Breast epithelium (tissue), 4 donors: ENCODE measurements at places on chromosomes 12 and 14. TPM values are rescaled to one million over a fixed set of nuclear protein-coding genes. Genes with fewer than 3 reads are reported as not detected.
A peak's percentile ranks its signal among the peaks of the same experiment; 100 is the strongest.

AQP2 gene
- total RNA-seq = not detected

VRTN gene
- total RNA-seq = not detected

CCDC197 gene
- total RNA-seq = not detected

USP44 gene
- 3.7 TPM for total RNA-seq

APEX1 gene
- 165 TPM for total RNA-seq

GALNT16 gene
- 20.6 TPM for total RNA-seq

KCNMB4 gene
- 1.4 TPM for total RNA-seq

DNA sequence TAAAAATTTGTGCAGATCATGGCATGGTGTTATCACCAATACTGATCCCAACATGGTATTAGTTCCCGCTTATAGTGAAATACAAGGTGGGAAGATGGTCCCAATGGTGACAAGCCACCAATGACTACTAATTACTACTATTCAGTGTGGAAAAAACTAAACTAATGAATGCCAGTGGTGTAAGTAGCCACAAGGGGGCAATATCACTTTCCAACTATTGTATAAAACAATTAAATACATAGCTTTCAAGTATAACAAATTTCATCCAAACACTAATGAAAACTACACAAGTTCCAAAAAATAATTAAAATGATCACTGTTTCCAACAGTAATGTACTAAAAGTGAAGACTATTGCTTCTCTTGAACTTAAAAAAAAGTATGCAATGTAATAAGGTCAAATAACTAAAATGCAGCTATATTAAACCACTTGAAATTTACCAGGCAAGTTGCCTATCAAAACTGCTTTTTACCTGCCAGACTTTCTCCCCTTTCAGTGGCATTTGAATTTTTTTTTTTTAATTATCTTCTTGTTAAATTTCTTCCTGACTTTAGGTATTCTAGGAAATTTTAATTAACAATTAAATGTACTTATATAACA is 58.0 kb downstream of the PAPLN start:
- H3K36me3 ChIP-seq = no peaks in the 10 kb centered on the region
- H3K4me3 ChIP-seq = no peak overlapping the region
- H3K4me1 ChIP-seq = no peaks in the 10 kb centered on the region
- no peaks in the 10 kb centered on the region for H3K27me3 ChIP-seq

GRCh38 chr12:99271071-99271470 is 376.5 kb upstream of the GARIN6 start:
- no peak for DNase-seq
- no peaks in the 10 kb centered on the region for H3K4me1 ChIP-seq
- no peak overlapping the region for H3K4me3 ChIP-seq
- H3K27me3 ChIP-seq = no peaks in the 10 kb centered on the region
- no peak overlapping the region for H3K27ac ChIP-seq

- H3K4me1 ChIP-seq = no peaks in the 10 kb centered on the region
- no peak overlapping the region for H3K27ac ChIP-seq
- DNase-seq = no peak
- H3K36me3 ChIP-seq = no peaks in the 10 kb centered on the region
- no peak overlapping the region for H3K4me3 ChIP-seq
- H3K27me3 ChIP-seq = no peaks in the 10 kb centered on the region
Observed at GRCh38 chr12:105423921-105424320, 93.4 kb downstream of the C12orf75 start.

- no peaks in the 10 kb centered on the region for H3K36me3 ChIP-seq
- H3K4me3 ChIP-seq = no peak overlapping the region
- H3K27ac ChIP-seq = no peak overlapping the region
- no peak for DNase-seq
- H3K4me1 ChIP-seq = peaks cover under 1% of the 10 kb centered on the region
- no peaks in the 10 kb centered on the region for H3K27me3 ChIP-seq
Observed at GRCh38 chr14:58744801-58745394, 107.1 kb downstream of the DACT1 start.

DNA sequence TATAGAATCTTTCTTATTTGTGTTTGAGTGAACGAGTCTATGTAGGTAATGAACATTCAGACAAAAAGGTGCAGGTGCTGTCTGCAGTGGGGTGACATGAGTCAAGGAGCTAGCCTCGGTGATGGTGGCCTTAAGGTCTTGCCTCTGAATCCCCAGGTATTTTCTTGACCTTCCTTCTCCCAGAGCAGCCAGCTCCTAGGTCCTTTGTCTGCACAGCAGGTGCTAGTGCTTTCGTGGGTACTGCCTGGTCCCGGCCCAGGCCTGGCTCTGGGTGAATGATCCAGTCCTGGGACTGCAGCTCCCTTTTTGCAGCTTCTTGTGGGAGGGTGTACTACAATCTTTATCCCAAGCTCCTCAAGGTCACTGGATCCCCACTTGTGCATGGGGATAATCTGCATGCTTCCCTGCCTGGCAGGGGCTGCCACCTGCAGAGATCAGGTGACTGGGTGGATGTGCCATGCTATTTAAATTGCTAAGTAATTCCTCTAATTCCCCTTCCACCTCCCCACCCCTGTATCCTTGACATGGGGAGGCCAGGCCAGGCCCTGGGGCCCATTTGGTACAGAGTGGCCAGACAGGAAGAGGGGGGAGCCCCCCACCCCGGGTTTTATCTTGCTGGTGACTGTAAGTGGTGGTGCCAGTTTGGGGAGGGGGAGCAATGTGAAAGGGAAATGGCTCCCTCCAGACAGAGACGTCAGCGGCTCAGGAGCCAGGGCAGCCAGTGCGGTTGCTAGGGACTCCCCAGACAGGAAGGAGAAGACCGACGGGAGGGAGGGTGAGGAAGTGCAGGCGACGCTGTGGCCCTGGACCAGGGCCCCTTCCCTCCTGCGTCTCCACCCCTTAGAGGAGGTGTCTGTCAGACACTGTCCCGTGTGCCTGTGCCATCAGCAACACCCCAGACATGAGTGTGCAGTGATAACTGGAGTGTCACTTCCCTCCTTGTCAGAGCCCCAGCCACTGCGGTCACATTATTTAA is 6.7 kb downstream of the VASH1 start:
- no peak overlapping the region for H3K27ac ChIP-seq
- no peaks in the 10 kb centered on the region for H3K4me1 ChIP-seq
- peak; percentile 21 for DNase-seq
- H3K4me3 ChIP-seq = no peak overlapping the region
- H3K36me3 ChIP-seq = no peaks in the 10 kb centered on the region

- H3K36me3 ChIP-seq = no peaks in the 10 kb centered on the region
- no peaks in the 10 kb centered on the region for H3K27me3 ChIP-seq
- no peak for DNase-seq
- H3K4me1 ChIP-seq = no peaks in the 10 kb centered on the region
- H3K4me3 ChIP-seq = no peak overlapping the region
Observed at GRCh38 chr12:61853945-61854344, 406.3 kb upstream of the USP15 start.

GRCh38 chr12:41527534-41528116 is 339.5 kb downstream of the PDZRN4 start:
- no peak overlapping the region for H3K4me3 ChIP-seq
- H3K36me3 ChIP-seq = no peaks in the 10 kb centered on the region
- no peak overlapping the region for H3K27ac ChIP-seq
- H3K4me1 ChIP-seq = no peaks in the 10 kb centered on the region
- no peak for DNase-seq

DNA sequence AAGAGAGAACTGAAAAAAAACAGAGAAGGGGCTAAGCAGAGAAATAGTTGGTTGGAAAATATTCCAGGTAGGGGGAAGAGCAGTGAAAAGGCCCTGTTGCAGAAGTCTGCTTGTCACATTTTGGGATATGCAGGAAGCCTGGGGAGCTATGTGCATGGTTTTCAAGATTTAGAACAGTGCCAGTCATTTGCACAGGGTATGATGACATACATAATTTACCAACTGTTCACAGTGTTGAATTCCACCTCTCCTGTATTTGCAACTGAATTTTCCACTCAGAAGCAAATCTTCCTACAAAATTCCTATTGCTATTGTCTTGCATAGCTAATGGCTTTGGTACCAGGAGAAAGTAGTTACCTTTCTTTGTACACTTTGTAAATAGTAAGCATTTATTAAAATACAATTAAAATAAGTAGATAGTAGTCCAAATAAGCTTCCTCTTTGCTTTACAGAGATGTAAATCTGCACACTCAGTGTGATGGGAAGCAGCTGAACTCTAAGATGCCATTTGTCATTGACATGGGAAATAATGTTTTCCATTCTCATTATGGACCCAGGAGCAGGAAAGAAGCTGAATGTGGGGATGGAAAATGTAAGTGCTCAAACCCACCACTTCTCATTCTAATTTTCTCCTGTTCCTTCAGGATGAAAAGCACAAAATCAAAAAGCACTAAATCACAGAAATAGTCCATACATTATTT is 177.4 kb downstream of the BTG1 start:
- no peak overlapping the region for H3K27ac ChIP-seq
- H3K4me1 ChIP-seq = no peaks in the 10 kb centered on the region
- H3K36me3 ChIP-seq = no peaks in the 10 kb centered on the region
- H3K27me3 ChIP-seq = no peaks in the 10 kb centered on the region
- H3K4me3 ChIP-seq = no peak overlapping the region
- no peak for DNase-seq

DNA sequence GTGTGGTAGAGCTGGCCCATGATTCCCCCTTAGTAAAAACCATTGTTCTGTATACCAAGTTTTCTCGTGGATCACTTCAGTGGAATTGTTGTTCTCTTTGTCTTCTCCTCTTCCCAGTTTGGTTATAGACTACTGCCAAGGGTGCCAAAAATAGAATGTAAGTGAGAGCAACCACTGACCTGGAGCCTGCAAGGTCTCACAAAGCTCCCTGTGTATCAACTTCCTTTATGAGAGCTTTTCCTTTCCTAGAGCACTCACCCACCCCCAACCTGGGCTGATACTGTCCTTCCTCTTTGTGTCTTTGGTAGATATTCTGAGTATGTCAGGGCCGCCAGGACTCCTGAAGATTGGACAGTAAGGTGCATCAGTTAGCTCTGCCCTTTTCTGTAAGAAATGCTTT is 101.0 kb downstream of the SCN8A start:
- H3K36me3 ChIP-seq = no peaks in the 10 kb centered on the region
- H3K4me1 ChIP-seq = peaks cover 7% of the 10 kb centered on the region
- DNase-seq = no peak
- no peak overlapping the region for H3K4me3 ChIP-seq

GRCh38 chr14:56064513-56064912 is 53.7 kb upstream of the PELI2 start:
- no peaks in the 10 kb centered on the region for H3K4me1 ChIP-seq
- no peak for DNase-seq
- H3K27me3 ChIP-seq = no peaks in the 10 kb centered on the region
- H3K4me3 ChIP-seq = no peak overlapping the region
- no peaks in the 10 kb centered on the region for H3K36me3 ChIP-seq

GRCh38 chr12:53221203-53222080 is 10.6 kb downstream of the RARG start:
- peaks cover 59% of the 10 kb centered on the region for H3K4me1 ChIP-seq
- no peaks in the 10 kb centered on the region for H3K27me3 ChIP-seq
- no peaks in the 10 kb centered on the region for H3K36me3 ChIP-seq
- DNase-seq = peak; percentile 62
- H3K4me3 ChIP-seq = peak overlapping the region; percentile 58
- H3K27ac ChIP-seq = peak overlapping the region; percentile 100

GRCh38 chr12:49882248-49882850 is 21.4 kb downstream of the FAIM2 start:
- DNase-seq = no peak
- H3K27ac ChIP-seq = no peak overlapping the region
- no peaks in the 10 kb centered on the region for H3K36me3 ChIP-seq
- H3K4me3 ChIP-seq = no peak overlapping the region

- H3K36me3 ChIP-seq = no peaks in the 10 kb centered on the region
- H3K27me3 ChIP-seq = peaks cover 6% of the 10 kb centered on the region
- H3K27ac ChIP-seq = no peak overlapping the region
- H3K4me3 ChIP-seq = no peak overlapping the region
- DNase-seq = no peak
- H3K4me1 ChIP-seq = peaks cover 11% of the 10 kb centered on the region
Observed at GRCh38 chr12:5428332-5429221, 3.3 kb upstream of the NTF3 start.

DNA sequence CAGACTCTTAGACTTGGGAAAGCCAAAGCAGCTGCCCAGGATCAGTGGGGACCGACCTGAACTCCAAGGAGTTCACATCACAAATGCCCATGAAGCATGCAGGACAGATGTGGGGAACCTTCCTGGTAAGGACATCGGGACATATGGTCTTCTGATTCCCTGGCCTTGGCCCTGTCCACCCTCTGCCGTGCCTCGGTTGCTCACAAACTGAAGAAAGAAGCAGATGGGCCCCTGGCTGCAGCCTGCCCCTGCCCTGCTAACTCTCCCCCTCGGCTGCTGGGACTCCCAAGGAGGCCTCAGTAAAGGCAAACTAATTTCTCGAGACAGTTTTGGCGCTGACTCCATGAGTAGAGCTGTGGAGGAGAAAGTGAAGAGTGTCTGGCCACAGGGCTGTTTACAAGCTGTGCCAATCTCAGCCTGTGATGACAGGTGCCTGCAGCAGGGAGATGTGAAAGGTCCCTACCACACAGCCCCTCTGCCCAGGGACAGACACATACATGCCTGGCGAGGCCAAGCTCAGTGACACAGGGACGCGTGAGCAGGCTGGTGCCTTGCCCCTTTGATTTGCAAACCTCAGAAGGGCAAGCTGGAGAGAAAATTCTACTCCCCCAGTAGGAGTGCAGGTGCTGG is 48.6 kb downstream of the ISCA2 start:
- no peaks in the 10 kb centered on the region for H3K4me1 ChIP-seq
- DNase-seq = no peak
- no peak overlapping the region for H3K4me3 ChIP-seq
- no peaks in the 10 kb centered on the region for H3K36me3 ChIP-seq
- no peaks in the 10 kb centered on the region for H3K27me3 ChIP-seq
- no peak overlapping the region for H3K27ac ChIP-seq

DNA sequence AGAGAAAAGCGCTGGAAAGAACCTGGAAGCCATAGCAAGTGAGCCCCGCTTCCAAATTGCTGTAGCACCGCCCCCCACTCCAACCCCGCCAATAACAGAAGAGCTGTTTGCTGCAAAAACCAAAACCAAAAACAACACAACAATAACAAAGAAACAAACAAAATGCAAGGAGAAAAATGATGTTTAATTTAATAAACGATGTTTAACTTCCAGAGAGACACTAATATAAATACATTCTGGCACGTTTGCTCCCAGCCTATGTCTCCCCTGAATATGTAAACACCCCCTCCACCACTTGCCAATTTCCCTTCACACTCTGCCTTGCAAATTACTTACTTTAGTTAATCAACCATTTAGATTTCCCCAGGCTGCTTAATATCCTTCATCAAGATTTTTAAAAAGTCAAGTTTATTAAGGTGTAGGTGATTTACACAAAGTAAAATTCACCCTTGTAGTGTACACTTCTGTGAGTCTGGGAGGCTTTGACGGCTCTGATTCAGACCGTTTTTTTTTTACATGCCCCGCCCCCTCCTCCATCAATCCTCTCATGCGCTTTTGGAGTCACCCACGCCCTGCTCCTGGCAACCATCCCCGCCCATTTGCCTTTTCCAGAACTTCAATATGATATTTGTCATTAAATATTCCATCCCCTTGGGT is 482 bp upstream of the IFI27L2 start:
- no peaks in the 10 kb centered on the region for H3K27me3 ChIP-seq
- no peak for DNase-seq
- H3K4me3 ChIP-seq = peak overlapping the region; percentile 74

DNA sequence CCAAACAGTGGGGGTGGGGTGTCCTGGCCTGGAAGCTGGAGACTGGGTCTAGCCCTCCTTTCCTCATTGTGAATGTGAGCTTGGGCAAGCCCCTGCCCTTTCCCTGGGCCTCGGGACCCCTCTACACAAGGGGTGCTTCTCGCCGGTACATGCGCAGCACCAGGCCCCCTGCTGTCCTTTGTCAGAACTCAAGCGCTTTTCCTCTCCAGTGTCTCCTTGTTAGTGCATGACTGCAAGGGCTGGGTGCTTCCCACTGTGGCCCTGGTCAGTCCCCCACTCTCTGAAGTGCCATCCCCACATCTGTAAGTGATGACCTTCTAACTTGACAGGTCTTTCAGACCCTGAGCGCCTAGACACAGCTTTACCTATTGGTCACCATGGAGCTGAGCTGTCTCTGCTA is 44.2 kb downstream of the DEGS2 start:
- no peak overlapping the region for H3K27ac ChIP-seq
- H3K36me3 ChIP-seq = no peaks in the 10 kb centered on the region
- H3K27me3 ChIP-seq = no peaks in the 10 kb centered on the region
- no peak for DNase-seq
- no peak overlapping the region for H3K4me3 ChIP-seq
